ENCODE measurements at places on chromosomes 13 and 19.

DNA sequence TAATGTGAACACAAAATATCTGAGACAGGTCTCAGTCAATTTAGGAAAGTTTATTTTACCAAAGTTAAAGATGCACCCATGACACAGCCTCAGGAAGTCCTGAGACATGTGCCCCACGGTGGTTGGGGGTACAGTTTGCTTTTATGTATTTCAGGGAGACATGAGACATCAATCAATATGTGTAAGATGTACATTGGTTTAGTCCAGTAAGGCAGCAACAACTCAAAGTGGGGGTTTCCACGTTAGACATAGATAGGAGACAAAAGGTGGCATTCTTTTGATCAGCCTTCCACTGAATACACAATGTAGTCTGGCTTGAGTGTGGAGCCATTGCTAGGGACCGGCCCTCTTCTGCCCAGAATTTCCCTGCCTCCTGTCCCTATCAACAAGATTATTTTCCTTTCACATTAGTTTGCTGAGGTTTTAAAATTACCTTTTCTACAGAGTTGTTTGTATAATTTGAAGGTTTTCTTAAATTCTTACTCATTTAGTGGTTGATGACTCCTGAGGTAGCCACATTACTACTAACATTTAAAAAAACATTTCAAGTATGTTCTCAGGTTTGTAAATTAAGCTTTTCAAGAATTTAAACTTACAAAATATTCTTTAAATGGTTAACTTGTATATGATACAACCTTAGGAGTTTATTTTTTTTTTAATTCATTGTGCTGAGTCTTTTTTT is 33.2 kb downstream of the RNASEH2B start:
- no peak for DNase-seq

GRCh38 chr19:35693422-35693821 is 10.9 kb upstream of the ZBTB32 start:
- no peak for DNase-seq

- no peak for DNase-seq
Observed at GRCh38 chr13:77988355-77988754, 69.7 kb upstream of the EDNRB start.

- DNase-seq, result no peak
Observed at GRCh38 chr13:58048670-58049069, 417.1 kb downstream of the PCDH17 start.

GRCh38 chr19:751501-752341 is 809 bp downstream of the MISP start:
- peak; percentile 87 for DNase-seq
